ENCODE measurements at places on chromosomes 12 and 14.

- no peak for DNase-seq
Observed at GRCh38 chr14:67571991-67572323, 28.1 kb downstream of the PIGH start.

GRCh38 chr14:94173885-94174603, at the start of gene PPP4R4:
Gene PPP4R4, plus strand, starts transcription at chr14:94174322. Its CDS starts 144 bp downstream, at chr14:94174466.
- peak; percentile 12 for DNase-seq

GRCh38 chr12:124915239-124916236, 1.1 kb upstream of the UBC start:
- no peak for DNase-seq

DNA sequence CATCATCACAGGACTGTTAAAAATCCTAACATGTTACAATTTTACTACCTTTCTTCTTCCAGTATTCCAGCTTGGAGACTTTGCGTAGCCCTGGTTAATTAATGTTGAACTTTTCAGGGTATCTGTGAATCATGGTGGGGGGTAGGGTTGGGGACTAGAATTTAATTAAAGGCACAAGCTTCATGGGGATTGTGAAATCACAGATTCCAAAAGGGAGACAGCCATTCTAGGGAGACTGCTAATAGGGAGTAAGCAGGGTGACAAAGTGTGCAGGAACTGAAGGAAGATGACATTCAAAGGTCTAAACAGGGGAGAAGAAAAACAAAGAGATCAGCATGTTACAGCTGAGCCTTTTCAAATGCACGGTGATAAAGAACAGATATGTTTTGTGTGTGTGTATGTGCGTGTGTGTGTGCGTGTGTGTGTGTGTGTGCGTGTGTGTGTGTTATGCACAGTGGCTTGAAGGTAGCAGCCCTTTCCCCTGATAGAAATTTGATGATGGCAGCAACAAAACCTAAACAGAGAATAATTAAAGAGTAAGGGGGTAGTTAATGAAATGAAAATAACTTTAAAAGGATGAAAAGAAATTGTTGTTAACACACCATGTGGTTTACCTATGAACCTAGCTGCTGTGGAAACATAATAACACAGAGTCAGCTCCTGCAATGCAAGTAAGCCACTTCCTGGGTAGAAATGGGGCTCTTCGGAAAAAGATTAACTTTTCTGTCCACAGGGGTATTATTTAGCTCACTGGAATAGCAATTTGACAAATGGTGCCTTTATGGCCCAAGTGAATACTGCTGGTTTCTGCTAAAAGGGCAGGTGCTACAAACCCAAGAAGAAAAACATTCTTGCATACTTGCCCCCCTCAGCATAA, 581.7 kb downstream of the DIO2 start:
- DNase-seq: no peak

- no peak for DNase-seq
Observed at GRCh38 chr12:1630133-1630826, 1.2 kb downstream of the WNT5B start.

- no peak for DNase-seq
Observed at GRCh38 chr14:21915826-21916225, 242.2 kb upstream of the OR4E1 start.

GRCh38 chr12:69130064-69130463, 109.3 kb upstream of the CPSF6 start:
- no peak for DNase-seq

DNA sequence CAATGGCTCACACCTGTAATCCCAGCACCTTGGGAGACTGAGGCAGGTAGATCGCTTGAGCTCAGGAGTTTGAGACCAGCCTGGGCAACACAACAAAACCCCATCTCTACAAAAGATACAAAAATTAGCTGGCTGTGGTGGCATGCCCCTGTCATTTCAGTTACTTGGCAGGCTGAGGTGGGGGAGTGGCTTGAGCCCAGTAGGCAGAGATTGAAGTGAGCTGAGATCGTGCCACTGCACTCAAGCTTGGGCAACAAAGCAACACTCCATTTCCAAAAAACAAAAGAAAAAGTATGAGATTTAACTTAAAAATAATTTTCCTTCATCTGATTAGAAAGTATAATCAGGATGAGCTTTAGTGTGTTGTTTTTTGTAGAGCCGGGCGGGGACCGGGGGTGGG, 47.9 kb upstream of the BCAT1 start:
- no peak for DNase-seq
